A549 treated with AZD2906 at 1 μM for 4 hours (cell line): ENCODE measurements at places on chromosomes 16 and 17. TPM values are rescaled to one million over a fixed set of nuclear protein-coding genes. Genes with fewer than 3 reads are reported as not detected.

RAB11FIP3 gene
- total RNA-seq, result 26.2 to 32.4 TPM (median 28.4 TPM) in 5 replicates

CLDN7 gene
- 2.2 to 3.2 TPM (median 2.9 TPM) in 5 replicates for total RNA-seq

BIRC5 gene
- total RNA-seq, result 93.1 to 114 TPM (median 97.6 TPM) in 5 replicates

FBXL20 gene
- total RNA-seq, result 6.8 to 8.1 TPM (median 7.6 TPM) in 5 replicates

CMTM1 gene
- total RNA-seq, result 1.1 to 1.6 TPM (median 1.5 TPM) in 5 replicates

FBXO39 gene
- total RNA-seq, result not detected in 5 replicates

C1QTNF8 gene
- total RNA-seq, result 0.05 to 0.08 TPM in 2 of 5 replicates, not detected in the others

PYDC1 gene
- not detected in 5 replicates for total RNA-seq

CNEP1R1 gene
- 19.6 to 21.8 TPM (median 20.5 TPM) in 5 replicates for total RNA-seq

CDK5R1 gene
- total RNA-seq, result 6.1 to 6.7 TPM (median 6.3 TPM) in 5 replicates

KRTAP4-9 gene
- not detected in 5 replicates for total RNA-seq

CCL4 gene
- total RNA-seq, result 0.09 TPM in 1 of 5 replicates, not detected in the others

KCNJ2 gene
- 0.03 to 0.10 TPM (median 0.06 TPM) in 5 replicates for total RNA-seq
